Cardiac muscle cell (in vitro differentiated cells and primary cell): ENCODE measurements at places on chromosomes 3 and 15.

GRCh38 chr3:33122991-33123390 is 9.2 kb downstream of the CRTAP start:
- H3K4me1 ChIP-seq: no peaks in the 10 kb centered on the region
- H3K4me3 ChIP-seq: no peak overlapping the region
- peaks cover 21% of the 10 kb centered on the region for H3K36me3 ChIP-seq
- no peaks in the 10 kb centered on the region for H3K27me3 ChIP-seq
- H3K27ac ChIP-seq: no peak overlapping the region

DNA sequence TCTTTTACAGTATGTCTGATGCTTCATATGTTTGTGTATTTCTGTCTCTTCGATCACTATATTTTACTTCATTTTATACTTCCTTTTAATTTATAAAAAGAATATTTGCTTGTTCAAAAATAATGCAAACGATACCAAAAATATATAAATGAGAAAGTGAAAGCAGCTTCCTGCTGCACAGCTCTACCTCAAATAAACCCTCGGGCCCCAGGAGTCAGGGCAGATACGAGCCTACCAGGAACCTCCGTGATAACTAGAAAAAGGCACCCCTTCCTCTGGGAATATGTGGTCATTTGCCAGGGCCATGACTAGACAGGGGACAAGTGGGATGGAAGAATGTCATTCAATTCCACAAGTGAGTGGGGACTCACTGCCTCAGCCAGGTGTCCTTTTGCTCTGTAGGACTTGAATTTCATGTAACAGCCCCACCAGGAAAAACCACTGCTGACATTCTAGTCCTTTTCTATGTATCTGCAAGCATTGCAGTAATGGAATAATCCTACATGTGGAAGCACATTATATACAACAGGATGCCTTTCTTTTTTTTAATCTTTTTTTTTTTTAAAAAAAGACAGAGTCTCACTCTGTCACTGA is 133.3 kb downstream of the SUCLG2 start:
- H3K27me3 ChIP-seq: no peaks in the 10 kb centered on the region
- no peaks in the 10 kb centered on the region for H3K4me1 ChIP-seq
- H3K27ac ChIP-seq: no peak overlapping the region
- DNase-seq: no peak

- no peak overlapping the region for H3K4me3 ChIP-seq
- peaks cover 10% of the 10 kb centered on the region for H3K4me1 ChIP-seq
- DNase-seq: peak; percentile 27
These were observed 57.3 kb upstream of the RNF7 start for GRCh38 chr3:141680620-141681389.

DNA sequence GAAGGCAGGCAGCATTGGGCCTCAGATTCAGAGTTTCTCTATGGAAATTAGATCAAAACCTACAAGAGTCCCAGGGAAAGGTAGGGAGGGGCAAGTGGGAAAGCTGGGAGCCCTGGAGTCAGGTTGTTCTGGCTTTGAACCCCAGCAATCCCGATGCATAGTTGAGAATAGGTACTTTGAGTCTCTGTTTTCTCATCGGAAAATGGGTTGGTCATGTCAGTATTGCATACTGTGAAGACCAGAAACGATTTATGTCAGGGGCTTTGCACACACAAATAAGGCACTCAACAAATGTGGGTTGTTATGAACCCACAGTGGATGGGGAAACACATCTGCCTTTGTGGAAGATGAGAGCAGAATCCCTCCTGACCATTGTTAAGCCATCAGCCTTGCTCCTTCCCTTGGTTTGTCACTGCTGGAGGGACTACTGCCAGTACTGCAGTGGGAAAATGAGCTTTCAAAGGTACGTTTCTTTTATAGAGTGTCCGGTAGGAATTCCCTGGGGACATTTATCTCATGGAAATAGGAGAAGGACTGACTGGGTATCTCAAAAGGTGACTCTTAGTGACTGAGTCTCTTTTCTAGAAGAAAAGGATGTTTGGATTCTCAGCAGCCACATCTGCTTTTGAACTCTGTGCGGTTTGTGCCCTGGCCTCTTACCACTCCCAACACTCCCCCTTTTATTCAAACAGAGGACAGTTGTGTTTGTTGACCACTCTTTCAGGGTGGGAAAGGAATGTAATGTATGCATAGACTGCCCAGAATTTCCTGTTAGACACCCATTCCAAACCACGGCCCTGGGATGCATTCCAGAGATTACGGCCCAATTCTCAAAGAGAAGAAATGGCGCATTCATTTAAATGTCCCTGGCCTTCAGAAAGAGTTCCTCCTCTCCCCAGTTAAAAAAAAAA is 54.6 kb upstream of the VILL start:
- H3K27ac ChIP-seq: peak overlapping the region; percentile 83
- DNase-seq: peak; percentile 99
- no peak overlapping the region for H3K4me3 ChIP-seq
- no peaks in the 10 kb centered on the region for H3K27me3 ChIP-seq
- no peaks in the 10 kb centered on the region for H3K36me3 ChIP-seq

GRCh38 chr15:80736560-80736959 is 41.5 kb downstream of the ABHD17C start:
- H3K27me3 ChIP-seq: no peaks in the 10 kb centered on the region
- DNase-seq: no peak
- H3K27ac ChIP-seq: no peak overlapping the region
- no peaks in the 10 kb centered on the region for H3K36me3 ChIP-seq

DNA sequence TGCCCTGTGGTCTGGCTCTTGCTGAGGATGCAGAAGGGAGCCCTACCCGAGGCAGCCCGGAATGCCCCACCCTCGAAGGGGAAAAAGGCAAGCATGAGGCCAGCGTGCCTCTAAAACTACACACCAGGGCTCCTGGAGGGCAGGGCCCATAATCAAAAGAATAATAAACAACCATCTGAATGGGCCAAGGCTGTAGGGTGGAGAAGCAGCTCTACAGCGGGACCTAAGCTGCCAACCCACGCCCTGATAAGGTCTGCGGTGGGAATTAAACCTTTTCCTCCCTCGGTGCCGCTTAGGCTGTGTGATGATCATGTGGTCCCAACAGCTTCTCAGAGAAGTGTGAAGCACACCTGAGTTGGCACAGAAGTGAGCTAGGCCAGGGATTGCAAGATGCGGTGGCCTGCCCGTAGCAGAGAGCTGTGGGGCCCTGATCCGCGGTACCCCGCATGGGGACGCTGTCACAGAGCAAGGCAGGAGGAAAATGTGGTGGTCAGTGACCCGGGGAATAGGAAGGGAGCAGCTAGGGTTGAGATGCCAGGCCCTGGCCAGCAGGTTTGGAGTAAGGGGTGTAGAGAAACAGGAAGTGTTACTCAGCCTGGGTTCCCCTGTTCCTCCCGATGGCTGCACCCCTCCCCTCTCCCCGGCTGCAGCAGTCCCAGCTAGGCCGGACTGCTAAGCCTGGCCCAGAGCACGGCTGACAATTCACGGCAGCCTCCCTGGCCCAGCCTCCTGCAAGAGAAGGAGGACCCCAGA is 1.1 kb upstream of the C15orf62 start:
- no peaks in the 10 kb centered on the region for H3K27me3 ChIP-seq
- H3K27ac ChIP-seq: no peak overlapping the region
- no peaks in the 10 kb centered on the region for H3K36me3 ChIP-seq
- no peak overlapping the region for H3K4me3 ChIP-seq
- no peak for DNase-seq
- H3K4me1 ChIP-seq: no peaks in the 10 kb centered on the region

DNA sequence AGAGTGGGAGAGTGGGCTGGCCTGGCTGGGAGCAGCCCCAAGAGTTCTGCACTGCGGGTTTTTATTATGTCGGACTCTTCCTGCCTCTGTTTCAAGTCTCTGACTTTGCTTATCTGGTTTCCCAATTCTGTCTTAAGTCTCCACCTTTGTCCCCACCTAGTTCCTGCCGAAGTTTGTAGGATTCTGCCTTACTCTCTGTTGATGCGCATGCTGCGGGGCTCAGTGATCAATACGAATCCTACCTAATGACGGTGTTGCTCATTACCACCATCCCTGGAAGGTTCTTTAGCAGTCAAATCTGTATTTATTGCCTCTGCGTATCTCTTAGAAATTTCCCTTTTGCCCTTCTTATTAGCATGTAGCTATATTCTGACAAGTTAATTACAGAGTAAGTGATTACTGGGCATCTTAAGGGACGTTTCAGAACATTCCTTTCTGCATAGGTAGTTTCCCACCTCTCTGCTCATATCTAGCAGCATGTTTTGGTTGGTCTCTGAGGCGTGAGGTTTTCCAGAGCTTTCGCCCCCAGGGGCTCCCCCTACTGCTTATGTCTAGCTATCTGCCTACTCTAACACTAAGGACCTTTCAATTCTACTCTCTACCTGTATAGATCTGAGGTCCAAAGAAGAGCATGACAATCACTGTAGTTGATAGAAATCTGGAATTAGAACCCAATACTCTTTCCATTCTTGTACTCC is 236.0 kb upstream of the EIF1B start:
- no peak overlapping the region for H3K27ac ChIP-seq
- no peak for DNase-seq
- H3K4me3 ChIP-seq: no peak overlapping the region
- H3K36me3 ChIP-seq: no peaks in the 10 kb centered on the region
- no peaks in the 10 kb centered on the region for H3K27me3 ChIP-seq

DNA sequence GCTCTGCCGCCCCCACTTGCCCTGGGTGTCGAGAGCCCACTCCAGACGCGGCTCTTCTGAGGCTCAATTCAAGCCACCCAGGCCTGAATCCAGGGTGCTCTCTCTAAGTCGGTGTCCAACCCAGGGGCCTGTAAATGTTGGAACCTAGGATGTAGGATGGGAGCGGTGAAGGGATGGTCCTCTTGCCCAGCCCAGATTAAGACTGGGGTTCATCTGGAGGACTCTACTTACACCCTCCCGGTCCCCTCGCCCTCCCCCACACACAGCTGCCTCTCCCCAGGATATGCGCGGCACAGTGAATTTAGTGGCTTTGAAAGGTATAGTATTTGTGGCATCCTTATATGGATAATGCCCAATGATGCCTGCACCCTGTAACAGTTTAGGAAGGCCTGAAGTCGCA is 822 bp upstream of the FBN1 start:
- no peaks in the 10 kb centered on the region for H3K4me1 ChIP-seq
- no peak overlapping the region for H3K27ac ChIP-seq
- H3K4me3 ChIP-seq: peak overlapping the region; percentile 82
- no peaks in the 10 kb centered on the region for H3K36me3 ChIP-seq
- DNase-seq: no peak
